ENCODE measurements at places on chromosomes 1 and 21. TPM values are rescaled to one million over a fixed set of nuclear protein-coding genes. Genes with fewer than 3 reads are reported as not detected.

PLPPR5 gene
- 2.2 TPM for total RNA-seq

KRTAP10-6 gene
- total RNA-seq, result not detected

GIPC2 gene
- 1.6 TPM for total RNA-seq

PDC gene
- not detected for total RNA-seq

DENND4B gene
- 93.9 TPM for total RNA-seq

NR1I3 gene
- total RNA-seq, result not detected

CR1L gene
- 12.5 TPM for total RNA-seq

KCNH1 gene
- total RNA-seq, result 0.17 TPM

FAM167B gene
- total RNA-seq, result 7.1 TPM

RIIAD1 gene
- total RNA-seq, result not detected

SLAMF7 gene
- total RNA-seq, result not detected

KIAA1614 gene
- total RNA-seq, result 3.3 TPM

GPR153 gene
- total RNA-seq, result 13.4 TPM
